ENCODE measurements at places on chromosomes 4 and X.

DNA sequence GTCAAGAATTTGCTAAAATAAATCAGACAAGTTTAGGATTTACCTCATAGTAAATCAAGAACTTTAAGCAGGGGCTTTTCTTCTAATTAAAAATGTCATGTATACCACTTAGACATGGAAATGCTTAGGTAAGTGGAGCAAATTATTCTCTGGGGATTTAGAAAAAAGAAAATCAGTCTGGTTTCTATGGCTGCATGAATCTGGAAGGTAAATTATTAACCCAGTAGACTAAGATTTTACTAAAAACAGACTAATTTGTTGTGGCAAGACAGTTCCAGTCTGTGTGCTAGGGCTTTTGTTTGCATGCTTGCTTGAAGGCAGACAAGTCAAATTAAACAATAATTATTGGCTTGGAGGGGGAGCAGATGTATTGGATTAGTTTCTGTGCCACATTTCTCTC lies 140.6 kb downstream of the TBL1X start:
- DNase-seq = no peak

- DNase-seq = no peak
Measured at GRCh38 chr4:47650584-47651130, 165.6 kb downstream of the ATP10D start.

DNA sequence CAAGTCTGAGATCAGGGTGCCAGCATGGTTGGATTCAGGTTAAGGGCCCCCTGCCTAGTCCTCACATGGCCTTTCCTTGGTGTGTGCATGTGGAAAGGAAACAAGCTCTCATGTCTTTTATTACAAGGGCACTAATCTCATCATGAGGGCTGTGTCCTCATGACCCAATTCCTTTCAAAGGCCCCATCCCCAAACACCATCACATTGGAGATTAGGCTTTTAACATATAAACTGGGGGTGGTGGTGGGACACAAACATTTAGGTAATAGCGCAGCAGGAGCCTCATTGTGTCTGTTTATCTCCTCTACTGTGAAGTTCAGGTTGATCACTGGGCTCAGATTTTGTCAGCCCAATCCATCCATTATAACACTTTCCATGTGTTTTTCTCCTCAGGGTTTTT lies 41.0 kb downstream of the BEX3 start:
- no peak for DNase-seq

GRCh38 chr4:98411731-98412130 lies 150.5 kb downstream of the RAP1GDS1 start:
- DNase-seq = no peak

GRCh38 chr4:145957302-145957701 lies 18.7 kb upstream of the ZNF827 start:
- no peak for DNase-seq

DNA sequence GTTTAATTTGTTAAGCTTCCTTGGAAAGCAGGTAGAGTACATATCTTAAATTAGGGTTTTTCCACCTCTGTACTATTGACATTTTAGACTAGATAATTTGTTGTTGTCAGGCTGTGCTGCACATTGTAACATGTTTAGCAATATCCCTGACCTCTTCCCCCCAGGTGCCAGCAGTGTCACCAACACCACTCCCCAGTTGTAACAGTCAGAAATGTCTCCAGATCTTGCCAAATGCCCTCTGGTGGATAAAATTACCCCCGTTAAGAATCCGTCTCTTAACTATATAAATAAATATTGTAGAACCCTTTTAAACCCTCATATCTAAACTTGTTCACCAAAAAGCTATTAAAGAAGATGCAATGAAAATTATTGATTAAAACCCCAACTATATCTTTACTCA lies 161.5 kb downstream of the ARHGAP6 start:
- no peak for DNase-seq

DNA sequence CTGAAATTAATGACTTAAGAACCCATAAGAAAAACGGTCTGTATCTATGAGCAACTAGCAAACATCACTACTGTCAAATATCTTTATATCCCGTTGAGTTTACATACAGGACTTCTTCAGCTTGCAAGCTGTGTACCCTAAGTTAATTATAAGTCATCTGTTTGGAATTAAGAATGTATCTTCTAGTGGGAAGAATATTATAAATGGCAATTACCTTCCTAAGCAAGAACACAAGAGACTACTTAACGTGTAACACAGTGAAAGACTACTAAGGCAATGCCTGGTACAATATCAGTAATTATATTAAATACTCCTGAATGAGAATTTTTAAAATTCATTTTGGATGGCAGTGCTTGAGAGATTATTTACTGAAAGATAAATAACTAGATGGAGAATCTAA lies 58.5 kb downstream of the ADGRA3 start:
- DNase-seq = no peak

DNA sequence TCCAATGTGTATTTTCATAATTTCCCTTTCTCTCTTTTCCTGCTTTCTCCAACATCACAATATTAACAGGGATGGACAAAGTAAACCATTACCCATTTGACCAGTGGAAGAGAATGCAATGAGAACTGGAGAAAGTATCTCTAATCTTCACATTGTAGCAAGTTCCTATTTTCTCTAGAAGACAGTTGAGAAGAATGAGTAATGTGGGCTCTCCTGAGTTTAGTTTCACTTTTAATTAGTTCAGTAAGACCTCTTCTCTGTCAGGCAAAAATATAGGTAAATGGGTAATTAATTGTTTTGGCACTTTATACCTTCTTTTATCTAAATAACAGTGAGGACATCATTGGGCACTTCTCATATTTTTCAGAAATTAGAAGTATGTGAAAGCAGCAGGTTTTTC lies 602.0 kb downstream of the GLUD2 start:
- no peak for DNase-seq

GRCh38 chr4:172143605-172144314 lies 330.6 kb downstream of the GALNTL6 start:
- no peak for DNase-seq
